CD8-positive, alpha-beta memory T cell (primary cell): ENCODE measurements at places on chromosomes 2 and 18. TPM values are rescaled to one million over a fixed set of nuclear protein-coding genes. Genes with fewer than 3 reads are reported as not detected.

GRCh38 chr2:150133623-150134022, 353.8 kb downstream of the RND3 start:
- no peak for DNase-seq

DNA sequence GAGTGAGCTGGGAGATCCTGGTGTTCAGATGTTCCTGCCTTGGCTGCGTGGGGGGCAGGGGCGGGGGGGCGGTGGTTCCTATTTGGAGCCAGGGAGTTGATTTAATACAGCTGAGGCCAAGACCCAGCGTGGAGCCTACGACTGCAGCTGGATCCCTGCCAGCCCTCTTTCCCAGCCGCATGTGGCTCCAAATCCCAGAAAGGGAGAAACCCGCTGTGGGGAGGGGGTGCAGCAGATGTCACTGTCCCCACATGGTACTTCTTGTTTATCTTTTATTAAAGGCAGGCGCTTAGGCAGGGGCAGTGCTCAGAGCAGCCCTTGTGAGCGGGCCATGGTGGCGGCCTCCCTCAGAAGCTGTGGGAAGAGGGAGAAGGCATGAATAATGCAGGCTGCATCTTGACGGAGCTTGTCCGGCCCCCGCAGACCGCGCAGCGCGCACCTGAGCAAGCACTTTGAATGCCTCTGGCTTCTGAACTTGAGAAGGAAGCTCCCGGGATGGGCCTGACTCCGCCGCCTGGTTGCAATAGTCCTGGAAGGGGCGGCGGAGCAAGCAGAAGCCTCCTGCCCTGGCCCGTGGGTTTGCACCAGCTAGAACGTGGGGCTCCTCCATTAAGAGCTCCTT, 112.1 kb downstream of the GLI2 start:
- DNase-seq: no peak

LCT gene
- not detected for polyA plus RNA-seq

DNA sequence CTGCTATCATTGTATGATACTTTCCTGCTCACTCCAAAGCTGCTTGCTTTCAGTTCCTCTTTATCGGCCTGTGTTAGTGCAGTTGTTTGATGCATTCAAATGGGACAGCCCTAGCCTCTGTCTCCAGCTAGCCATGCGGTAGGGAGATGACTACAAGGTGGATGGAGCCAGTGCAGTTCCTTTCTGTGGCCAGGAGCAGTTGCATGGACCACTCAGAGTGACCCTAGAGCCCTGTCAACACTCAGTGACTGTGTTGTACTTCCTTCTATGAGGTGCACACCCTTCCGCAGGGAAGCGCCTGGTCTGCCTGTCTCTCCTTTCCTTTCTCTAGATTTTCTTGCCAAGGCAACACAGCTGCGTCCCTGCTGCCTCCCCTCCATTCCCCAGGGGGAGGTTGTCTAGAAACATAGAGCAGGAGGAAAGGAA, 33.8 kb downstream of the KCNS3 start:
- no peak for DNase-seq

SPATS2L gene
- 11.3 TPM for polyA plus RNA-seq

- no peak for DNase-seq
These were observed 15.9 kb upstream of the ARMC9 start for GRCh38 chr2:231182513-231182899.

DNA sequence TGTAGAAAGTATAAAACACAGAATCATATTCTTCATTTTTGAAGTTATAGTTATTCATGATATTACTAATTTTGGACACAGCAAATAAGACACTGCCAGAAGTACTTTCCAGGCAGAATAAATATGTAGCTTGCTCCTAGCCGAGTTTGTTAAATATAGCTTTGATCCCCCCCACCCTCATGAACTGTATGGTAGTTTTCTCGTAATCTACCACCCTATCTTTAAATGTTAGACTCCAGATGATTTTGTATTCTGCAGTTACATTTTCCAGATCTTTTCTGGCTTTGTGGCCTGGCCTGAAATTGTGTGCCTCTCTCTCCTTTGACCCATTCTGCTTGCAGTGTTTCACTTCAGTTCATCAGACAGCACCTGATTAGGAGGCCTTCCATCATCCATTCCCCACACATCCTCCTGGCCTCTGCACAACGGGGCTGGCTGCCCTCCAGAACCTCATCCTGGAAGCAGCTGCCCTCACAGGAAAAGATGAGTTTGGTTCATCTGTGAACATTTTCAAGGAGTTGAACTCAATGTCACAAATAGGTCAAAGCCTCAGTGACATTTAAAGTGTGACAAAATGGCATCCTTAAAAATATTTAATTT, 4.7 kb upstream of the KCNJ3 start:
- no peak for DNase-seq

RESP18 gene
- polyA plus RNA-seq: not detected

RAB27B gene
- polyA plus RNA-seq: 1.2 TPM

XDH gene
- polyA plus RNA-seq: not detected

CABYR gene
- polyA plus RNA-seq: 0.62 TPM

DNA sequence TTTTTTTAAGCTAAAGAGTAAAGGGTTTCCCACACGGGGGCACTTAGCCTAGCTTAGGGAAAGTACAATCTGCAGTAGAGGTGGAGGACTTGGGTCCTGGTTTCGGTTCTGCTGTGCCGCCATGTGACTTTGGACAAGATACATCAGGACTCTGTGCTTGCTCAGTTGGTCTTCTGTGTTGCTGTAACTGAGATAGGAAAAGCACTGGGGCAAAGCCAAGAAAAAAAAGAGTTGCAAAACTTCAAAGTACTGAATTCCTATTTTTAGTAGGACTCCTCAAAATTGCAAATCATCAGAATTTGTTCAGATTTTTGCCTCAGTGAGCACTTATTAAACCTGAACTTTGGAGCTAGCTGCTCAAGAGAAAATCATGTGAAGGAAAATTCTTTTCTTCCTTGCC, 96.3 kb upstream of the STON1 start:
- DNase-seq: no peak

DNA sequence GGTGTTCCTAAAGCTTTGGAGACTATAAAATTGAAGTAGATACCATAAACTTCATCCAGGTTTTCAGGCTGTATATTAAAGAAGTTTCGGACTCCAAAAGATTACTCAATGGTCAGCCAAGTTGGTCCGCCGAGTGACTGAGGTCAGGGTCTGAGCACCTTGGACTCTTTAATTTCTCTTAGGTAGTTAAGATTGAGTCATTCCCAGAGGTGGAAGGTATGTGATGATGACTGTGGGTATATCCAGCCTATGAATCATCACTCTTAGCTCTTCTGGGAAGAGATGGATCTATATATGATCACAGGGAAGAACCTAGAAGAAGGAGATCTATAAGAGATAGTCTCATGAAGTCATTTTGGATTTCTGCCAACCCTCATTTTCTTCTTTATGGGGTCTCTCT, 3.3 kb downstream of the ITGA6 start:
- no peak for DNase-seq

DNA sequence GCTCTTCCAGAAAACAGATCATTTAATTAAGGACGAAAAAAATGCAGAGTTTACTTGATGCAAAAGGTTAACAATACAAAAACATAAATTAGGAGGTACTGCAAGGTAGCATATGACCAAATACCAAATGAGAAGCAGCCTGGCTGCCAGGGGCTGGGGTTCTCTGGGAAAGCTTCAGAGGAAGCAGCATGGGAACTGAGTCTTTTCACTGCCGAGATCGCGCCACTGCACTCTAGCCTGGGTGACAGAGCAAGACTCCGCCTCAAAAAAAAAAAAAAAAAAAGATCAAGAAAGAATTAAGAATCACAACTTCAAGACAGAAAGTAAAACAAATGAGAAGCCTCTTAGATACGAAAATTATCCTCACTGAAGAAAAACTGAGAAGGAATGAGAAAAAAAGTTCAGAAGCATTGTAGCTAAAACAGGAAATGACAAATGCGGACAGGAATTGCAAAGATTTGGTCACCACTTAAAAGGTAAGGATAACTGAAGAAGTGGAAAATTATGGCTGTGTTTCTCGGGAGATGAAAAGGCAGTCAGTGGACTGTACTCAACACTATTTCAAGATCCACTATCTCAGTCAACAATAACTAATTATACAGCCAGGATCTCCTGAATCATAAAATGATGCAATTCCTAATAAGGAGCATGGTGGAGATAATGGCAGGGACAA, 4.3 kb downstream of the SEPTIN10 start:
- no peak for DNase-seq

GRCh38 chr2:180057706-180058412, 50.8 kb upstream of the CWC22 start:
- no peak for DNase-seq

DNA sequence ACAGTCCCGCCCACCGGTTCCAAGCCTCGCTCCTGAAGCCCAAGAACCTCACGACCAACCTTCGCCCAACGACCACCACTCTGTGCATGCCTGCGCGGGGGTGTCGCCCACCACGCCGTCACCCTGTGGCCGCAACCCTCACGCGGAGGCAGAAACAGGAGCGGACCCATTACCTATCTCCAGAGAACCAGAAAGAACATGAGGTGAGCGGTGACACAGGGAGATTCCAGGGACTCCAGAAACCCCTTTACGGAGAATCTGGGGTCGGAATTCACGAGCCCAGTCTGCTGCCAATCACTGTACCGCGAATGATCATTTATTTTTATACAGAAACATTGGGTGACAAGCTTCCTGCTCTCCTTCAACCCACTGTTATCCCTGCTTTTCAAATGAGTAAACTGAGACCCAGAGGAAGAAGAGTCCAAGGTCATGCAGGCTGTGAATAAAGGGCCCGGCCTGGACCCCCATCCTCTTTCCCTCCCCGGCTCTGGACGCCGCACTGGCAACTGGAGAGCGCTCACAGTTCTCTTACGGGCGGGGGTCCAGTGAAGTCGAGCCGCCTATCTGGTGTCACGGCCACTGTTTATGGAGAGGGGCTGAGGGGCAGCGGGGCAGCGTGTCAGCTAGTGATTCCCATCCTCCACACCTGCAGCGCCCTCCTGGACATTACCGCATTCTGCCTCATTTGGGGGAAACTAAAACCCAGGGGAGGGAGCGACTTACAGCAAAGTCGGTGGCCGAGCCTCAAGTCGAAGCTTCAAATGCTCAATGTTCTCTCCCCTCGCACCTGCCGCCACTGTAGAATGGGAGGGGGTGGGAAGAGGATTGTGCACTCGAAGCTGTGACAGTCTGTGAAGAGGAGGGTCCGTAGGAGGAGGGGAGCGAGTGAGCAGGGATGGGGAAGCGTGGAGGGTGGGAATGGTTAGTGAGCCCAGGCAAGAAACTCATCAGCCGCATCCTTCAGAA, 723 bp upstream of the SLC30A3 start:
- no peak for DNase-seq

GRCh38 chr2:237413777-237414661, at the start of gene COL6A3:
TSS of gene COL6A3 (minus strand) at chr2:237414164. CDS start at chr2:237396817, 17,347 bp downstream.
- DNase-seq: no peak

DNA sequence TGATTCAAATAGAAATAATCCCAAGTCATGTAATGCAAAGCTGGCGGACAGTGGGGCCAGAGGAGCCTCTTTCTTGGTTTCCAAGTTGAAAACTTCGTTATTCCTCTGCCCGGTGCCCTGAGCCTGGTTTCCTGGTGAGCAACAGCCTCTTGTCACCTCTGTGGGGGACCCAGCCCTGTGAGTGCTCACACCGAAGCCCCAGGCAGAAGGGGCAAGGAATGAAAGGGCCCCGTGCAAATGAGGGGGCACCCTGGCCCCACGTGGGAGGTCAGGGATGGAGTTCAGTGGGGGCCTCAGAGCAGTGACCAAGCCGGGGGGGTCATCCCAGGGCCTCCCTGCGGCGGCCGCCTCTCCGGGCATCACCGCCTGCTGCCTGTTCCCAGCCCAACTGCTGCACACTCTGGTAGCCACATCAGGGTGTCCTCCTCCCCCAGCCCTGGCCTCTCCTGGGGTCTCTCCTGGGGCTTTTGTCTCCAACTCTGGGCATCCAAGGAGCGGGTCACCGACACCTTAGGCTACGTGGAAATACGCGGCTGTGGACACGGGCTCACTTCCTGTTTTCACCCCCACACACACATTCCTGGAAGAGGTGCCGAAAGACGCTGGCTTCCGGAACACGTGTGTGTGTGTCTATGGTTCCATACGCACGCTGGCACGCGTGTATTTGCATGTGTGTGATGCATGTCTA, 64.5 kb downstream of the TWIST2 start:
- no peak for DNase-seq

DNA sequence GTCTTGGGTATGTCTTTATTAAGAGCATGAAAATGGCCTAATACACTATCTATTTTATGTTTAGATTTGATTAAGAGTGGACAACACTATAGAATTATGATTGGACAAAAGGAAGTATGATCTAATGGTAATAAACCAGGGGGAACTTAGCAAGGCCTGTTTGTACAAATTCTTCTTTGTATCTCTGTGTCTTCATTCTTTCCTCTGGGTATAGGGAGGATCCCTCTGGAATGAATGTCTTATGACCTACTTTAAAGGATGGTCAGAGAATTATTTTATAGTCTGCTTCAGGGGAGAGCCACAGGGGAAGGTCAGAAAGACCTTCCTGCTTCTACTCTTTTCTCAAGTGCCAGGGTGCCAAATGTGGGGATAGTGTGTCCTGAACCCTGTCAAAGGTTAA, 42.8 kb upstream of the FANCL start:
- DNase-seq: no peak

DNA sequence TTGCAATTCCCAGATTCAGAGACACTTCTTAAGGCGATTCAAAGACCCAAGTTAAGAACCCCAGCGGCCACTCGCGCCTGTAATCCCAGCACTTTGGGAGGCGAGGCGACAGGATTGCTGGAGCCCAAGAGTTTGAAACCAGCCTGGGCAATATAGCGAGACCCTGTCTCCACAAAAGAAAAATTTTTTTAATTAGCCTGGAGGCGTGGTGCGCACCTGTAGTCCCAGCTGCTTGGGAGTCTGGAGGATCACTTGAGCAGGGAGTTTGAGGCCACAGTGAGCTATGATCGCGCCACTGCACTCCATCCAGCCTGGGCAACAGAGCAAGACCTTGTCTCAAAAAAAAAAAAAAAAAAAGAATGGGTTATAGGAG, 585 bp upstream of the ANAPC1 start:
- DNase-seq: no peak

DNA sequence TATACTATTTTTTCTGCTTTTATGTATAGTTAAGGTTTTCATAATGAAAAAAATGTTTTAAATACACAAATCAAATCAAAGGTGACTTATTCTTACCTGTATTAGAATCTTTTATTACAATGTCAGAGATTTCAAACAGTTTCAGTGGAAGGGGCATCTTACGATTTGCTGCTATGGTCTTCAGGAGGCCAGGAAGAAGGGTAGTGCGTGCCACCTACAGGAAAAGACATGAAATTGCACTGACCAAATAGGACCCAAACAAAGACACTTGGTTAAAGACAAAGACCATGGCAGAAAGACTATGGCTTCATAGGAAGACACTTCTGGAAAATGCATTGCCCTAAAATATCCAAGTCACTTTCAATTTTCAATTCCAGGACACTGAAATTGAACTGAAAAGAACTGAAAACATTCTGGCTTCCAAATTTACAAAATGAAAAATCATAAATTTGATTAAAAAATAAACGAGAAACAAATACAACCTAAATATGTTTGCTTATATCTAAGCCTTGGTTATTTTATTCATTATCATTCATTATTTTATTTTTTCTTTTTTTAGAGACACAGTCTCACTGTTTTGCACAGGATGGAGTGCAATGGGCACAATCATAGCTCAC, 42.1 kb downstream of the FARSB start:
- no peak for DNase-seq

GRCh38 chr2:98606431-98606830, 1.9 kb downstream of the COA5 start:
- no peak for DNase-seq
